ENCODE measurements at places on chromosomes 2 and 18. TPM values are rescaled to one million over a fixed set of nuclear protein-coding genes. Genes with fewer than 3 reads are reported as not detected.

DNA sequence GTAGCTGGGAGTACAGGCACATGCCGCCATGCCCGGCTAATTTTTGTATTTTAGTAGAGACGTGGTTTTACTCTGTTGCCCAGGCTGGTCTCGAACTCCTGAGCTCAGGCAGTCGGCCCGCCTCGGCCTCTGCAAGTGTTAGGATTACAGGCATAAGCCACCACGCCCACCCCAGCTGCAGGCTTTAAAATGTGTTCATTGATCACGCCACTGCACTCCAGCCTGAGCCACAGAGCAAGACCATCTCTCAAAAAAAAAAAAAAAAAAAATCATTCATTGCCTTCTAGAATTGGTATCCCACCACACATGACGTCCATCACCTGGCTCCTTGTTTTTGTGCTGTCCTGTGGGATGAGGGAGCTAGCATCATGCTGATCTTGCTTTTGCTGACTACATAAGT, 127.4 kb downstream of the VIT start:
- no peak for DNase-seq

- DNase-seq: no peak
These were observed 632.5 kb downstream of the SUCLG1 start for GRCh38 chr2:83826577-83826976.

Gene SUPT7L
- 49.6 TPM for total RNA-seq

Gene LBX2
- not detected for total RNA-seq

GRCh38 chr2:168119515-168120141, 127.8 kb downstream of the STK39 start:
- DNase-seq: peak; percentile 83

Gene CDKL4
- not detected for total RNA-seq

Gene TMEM37
- 5.7 TPM for total RNA-seq

DNA sequence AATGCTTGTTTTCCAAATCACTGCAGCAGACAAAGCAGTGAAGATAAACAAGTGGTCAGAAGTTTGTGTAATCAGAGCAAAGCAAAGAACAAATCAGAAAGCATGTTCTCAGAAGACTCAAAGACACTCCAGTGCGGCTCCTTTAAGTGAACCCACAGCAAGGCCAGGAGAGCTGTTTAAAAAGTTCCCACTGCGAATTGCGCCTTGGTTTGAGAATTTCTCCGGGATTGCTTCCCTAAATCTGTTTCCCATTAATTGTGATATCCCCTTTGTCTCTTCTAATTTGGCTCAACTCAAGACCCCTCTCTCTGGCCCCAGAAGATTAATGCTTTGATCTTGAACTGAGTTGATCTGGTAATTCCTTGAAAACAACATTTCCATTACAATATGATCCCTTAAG, 122.4 kb upstream of the BCL2L11 start:
- DNase-seq: peak; percentile 53

Gene ASXL3
- 7.2 TPM for total RNA-seq

DNA sequence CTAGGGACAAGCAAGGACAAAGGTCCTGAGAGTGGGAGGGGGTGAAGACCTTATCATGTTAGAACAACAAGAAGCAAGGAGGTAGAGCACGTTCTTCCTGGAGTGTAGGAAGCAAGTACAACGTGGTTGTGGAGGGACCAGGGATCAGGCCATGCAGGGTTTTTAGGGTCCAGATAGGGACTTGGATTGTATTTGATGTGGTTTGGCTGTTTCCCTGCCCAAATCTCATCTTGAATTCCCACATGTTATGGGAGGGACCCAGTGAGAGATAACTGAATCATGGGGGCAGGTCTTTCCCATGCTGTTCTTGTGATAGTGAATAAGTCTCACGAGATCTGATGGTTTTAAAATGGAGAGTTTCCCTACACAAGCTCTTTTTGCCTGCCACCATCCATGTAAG, 53.2 kb downstream of the ICA1L start:
- DNase-seq: no peak

DNA sequence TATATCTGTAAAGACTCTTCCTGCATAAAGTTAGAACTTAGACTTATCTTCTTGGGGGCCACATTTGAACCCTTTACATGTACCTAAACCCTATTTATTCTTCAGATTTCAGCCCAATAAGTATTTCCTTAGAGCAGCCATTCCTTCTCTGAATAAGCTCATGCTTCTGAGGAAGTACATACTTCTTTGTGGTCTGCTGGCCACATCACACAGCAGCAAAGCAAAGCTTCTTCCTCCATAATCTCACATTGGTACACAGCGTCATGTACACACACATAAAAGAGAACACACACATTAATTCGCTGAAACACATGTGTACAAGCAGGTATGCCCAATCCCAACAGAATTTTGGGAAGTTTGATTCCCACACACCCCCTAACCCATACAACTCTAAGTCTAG, 331.0 kb downstream of the CDH2 start:
- no peak for DNase-seq

Gene PIAS2
- total RNA-seq: 44.5 TPM

- peak; percentile 83 for DNase-seq
These were observed 7.0 kb downstream of the NCKAP5 start for GRCh38 chr2:133561045-133561852.

- no peak for DNase-seq
These were observed 57.2 kb downstream of the TSHZ1 start for GRCh38 chr18:75267643-75268363.

DNA sequence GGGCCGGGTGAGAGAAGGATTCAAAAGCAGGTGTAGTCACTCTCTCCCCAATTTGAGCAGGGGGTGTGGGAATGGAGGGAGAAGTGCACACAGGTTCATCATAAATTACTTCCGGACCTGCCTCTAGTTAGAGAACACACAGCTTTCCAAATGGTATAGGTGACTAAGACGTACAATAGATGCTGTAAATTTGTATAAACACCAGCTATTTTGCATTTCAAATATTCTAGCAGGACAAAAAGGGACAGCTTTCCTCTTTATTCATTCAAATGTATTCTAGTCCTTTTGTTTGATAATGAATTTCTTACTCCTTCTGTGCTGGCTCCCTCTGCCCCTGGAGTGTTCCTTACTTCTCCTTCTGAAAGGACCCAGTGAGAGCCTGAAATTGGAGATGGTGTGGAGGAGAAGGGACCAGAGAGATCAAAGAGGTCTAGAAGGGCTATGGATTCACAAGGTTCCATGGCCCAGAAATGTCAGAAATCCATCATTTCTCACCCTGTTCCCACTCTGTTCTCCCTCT, 53.2 kb upstream of the SH3BP4 start:
- DNase-seq: no peak

DNA sequence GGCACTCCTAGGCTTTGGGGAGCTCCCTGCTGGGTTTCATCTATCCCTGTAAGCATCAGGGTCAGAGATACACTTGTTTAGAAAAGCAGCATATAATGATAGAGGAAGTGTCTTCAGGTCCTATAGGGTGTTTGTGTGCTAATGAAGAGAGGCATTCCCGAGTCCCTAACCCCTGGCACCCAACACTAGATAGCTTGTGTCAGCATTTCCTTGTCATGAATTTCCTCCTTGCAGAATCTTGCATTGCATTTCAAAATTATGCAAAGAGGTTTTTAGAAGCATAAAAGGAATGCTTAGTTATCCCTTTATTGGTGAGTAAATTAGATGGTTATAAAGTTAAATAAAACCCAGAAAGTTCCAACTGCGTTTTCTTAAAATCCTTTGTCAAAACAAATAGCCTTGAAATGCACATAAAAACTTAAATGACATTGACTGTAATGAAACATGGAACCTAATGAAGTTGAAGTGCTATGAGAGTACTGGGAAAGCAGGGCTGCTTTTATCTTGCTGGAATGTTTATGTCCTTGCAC, 63.7 kb upstream of the LHCGR start:
- no peak for DNase-seq

- peak; percentile 39 for DNase-seq
These were observed 172.5 kb downstream of the MAIP1 start for GRCh38 chr2:200127848-200128247.

Gene CCL20
- 8.7 TPM for total RNA-seq

- DNase-seq: no peak
These were observed 565.7 kb downstream of the SLC4A3 start for GRCh38 chr2:220192994-220193753.

Gene ANKRD29
- 10.1 TPM for total RNA-seq
